GM23338 (cell line): ENCODE measurements at places on chromosomes 7 and 10.

DNA sequence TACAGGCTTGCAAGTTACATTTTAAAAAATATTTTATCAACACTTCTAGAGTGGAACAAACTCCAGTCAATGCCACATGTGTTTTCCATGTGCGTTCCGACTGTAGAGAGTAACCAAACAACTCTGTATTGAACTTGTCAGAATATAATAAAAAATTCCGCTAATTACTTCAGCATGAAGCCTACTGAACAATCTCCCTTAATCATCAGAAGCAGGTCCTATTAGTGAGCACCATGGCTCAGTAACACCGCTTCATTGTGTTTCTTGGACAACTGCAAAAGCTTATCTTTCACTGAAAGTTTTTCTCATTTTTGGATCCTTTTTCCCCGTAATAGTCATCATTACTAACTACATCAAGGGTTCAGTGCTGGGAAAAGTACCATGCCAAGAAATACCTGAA, 117.0 kb downstream of the MKX start:
- DNase-seq: no peak

DNA sequence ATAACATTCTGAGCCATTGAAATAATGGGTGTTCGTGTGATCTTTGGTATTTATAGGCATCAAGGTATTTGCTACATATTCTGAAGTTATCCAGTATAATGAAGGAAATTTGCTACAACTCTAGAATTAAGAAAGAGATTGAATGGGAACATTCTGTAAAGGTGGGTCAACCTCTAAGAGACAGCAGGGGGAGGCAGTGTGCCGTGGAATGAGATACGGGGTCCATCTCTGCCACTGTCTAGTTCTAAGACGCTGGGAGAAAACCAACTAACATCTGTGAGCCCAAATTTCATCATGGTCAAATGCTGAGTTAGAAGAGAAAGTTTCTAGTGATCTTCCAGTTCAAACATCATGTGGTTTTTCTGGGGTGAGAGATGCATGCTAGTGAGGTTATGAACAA, 368.9 kb downstream of the SORCS1 start:
- DNase-seq: peak; percentile 74

DNA sequence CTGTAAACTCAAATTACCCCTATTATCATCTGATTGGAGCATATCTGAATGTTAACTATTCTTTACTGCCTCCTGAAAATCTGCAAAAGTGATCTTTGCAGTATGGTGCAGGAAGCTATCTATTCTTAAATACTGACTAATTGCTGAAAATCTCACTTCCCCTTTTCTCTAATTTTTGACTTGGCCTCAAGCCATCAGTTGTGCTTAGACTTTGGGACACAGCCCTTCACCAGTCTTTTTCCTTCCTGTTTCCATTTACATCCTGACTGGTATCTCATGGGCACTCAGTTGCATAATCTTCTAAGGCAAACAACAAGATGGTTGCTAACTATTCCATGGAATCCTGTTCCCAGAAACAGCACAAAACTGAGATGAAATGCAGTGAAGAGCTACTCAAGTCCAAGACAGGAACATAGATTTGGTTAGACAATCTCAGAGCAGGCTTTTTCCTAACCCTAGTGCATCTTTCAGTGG, 228.5 kb downstream of the SORCS1 start:
- no peak for DNase-seq

DNA sequence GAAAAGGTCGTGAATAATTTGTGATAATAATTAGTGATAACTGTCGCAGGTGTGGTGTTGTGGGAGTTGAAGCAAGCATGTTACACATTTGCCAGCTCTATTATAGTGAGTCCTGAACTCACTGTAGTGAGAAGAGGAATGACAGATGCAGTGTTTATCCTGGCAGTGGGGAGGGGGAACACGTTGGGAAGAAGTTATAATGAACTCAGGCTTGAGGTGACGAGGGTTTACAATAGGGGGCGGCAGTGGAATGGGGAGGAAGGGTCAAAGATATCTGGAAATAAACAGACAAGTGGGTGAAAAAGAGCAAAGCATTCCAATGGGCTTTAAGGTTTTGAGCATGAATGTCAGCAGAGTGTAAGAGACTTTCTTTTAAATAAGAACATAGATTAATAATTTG, 49.6 kb downstream of the ITPRID1 start:
- DNase-seq: peak; percentile 29

DNA sequence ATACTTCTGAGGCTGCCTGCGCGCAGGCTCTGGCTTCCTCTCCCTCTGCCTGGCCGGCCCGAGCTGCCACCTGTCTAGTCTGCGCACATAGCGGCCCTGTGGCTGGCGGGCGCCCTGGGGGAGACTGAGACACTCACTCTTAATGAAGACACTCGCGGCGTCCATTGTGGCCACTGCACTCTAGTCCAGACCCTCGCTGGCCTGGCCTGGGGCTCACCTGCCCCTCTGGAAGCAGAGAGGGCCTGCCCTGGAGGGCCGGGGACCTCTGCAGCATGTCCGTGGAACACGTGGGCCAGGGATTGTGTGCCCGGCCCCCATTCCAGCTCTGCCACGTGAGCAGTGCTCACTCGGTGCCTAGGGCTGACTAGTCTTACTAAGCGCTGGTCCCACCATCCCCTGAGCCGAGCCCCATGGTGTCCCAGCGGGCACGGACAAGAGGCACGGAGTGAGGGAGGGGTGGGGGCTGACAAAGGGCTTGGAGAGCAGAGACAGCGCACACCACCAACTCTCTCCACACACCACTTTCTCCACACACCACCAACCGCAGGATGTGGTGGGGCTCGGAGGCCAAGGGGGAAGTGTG, 149.3 kb downstream of the ELFN1 start:
- DNase-seq: no peak

DNA sequence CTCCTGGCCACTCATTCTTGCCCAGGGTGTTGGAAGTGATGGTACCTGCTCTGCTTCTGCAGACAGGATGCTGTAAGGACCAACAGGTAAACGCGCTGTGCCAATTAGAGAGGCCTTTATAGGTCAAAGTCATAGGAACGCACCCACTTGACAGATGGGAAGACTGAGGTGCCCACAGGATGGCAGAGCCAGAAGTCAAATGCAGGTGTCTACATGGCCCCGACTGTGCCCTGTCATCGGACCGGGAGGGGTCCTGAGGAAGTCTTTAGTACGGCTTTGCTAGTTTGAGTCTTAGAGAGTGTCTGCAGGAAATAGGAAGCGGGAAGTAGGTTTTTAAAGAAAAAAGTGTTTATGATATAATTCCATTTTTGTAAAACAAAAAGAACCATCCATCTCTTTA, 57.3 kb downstream of the HK1 start:
- DNase-seq: no peak

DNA sequence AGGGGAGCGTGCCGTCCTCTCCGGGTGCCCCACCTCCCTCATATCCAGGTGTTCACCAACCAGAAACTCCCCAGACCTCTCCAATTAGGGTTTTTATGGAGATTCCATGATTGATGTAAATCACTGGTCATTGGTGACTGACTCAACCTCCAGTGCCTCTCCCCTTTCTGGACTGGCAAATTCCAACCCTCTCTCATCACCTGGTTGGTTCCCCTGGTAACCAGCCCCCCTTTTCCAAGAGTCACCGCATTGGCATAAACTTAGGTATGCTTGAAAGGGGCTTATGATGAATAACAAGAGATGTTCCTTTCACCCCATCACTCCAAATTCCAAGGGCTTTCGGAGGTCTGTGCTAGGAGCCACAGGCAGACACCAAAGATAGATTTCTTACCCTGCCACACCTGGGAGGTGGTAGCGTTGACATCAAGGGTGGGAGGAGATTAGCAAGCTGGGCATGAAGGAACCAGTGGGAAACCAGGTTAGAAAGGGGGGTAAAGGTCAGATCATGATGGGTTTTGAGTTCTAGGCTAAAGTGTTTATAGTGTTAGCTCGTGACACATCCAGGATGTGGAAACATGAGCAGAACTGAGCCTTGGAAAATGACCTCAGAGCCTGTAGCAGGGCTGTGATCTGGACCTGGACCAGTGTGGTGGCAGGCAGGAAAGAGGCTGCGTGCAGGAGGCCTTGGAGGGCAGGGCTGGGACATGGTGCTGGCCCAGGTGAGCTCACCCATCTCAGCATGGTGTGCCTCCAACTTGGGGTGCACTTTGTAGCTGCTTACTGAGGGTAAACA, 45.1 kb downstream of the CAMK1D start:
- no peak for DNase-seq

GRCh38 chr10:111083222-111084095, 6.6 kb downstream of the ADRA2A start:
- DNase-seq: no peak

GRCh38 chr10:44020322-44021111, 364.4 kb downstream of the CXCL12 start:
- no peak for DNase-seq

GRCh38 chr7:2820508-2820934, 23.6 kb downstream of the GNA12 start:
- no peak for DNase-seq

DNA sequence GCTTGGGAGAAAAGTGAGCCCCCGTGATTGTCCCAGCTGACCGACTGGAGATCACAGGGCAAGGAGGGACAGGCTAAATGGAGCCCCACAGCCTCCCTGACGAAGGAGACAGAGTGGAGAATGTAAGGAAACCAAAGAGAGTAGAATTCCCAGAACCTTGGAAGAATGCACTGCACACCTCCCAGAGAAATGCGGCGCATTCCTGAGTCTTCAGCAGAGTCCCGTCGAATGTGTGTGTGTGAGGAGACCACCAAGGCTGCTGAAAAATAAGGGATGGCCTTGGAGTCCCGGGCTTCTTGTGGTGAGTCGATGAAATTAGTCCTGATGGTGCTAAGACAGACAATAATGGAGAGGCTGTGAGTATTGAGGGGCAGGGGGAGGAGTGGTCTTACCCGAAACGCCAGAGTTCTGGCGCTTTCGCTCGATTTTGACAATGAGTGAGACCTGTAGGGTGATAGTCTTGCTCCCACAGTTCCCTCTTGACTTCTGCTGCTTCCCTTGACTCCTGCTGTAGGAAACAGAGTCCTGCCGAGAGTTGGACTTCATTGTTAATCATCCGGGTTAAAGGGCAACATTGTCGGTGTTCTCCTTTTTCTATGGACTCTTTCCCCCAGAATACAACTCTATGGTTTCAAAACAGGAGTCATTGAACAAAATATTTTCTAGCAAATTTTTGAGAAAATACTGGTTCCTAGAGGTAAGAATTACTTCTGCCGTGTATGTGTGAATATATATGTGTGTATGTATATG, 103.2 kb downstream of the CNNM2 start:
- peak; percentile 70 for DNase-seq

- DNase-seq: no peak
These were observed 592.0 kb downstream of the TYW1 start for GRCh38 chr7:67588631-67589030.

- DNase-seq: no peak
These were observed 18.4 kb upstream of the GOLGA7B start for GRCh38 chr10:97831259-97831658.

DNA sequence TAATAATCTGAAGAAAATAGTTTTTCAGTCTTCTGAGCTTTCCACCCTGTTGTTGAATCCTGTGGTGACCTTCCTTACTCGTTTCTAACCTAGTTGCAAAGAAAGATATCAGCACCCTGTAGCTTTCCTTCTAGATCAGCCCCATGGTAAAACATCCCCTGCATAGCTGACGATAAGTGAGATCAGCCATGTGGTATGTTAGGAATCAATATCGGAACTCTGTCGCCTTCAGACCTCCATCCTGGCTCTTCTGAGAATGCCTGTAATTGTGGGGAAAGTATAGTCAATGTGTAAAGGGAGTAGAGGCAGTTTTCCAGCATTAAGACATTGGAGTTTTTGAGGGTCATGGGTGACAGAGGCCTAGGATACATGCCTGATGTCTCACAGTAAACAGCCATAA, 151.8 kb downstream of the LRRC4 start:
- DNase-seq: no peak

- DNase-seq: no peak
These were observed 63.0 kb downstream of the ABRAXAS2 start for GRCh38 chr10:124864421-124865193.

GRCh38 chr10:133044401-133044811, 43.3 kb upstream of the ADGRA1 start:
- DNase-seq: no peak

DNA sequence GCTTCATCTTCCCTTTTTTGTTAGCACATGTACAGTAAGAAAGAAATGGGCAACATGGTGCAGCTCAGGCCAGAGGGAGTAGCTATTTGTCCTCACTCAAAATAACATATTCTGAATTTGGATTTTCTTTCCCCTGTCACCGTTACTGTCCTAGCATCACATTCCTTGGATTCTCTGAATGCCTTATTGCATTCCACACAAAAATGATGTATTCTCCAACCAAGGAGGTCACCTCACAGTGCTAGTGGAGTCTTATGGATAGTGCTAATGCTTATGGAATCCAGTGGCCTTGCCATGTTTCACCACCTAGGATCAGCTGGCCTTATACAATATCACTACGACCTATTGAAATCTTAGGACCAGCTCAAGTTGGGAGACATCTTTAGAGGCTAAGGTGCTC, 7.2 kb downstream of the PRSS58 start:
- DNase-seq: peak; percentile 68

DNA sequence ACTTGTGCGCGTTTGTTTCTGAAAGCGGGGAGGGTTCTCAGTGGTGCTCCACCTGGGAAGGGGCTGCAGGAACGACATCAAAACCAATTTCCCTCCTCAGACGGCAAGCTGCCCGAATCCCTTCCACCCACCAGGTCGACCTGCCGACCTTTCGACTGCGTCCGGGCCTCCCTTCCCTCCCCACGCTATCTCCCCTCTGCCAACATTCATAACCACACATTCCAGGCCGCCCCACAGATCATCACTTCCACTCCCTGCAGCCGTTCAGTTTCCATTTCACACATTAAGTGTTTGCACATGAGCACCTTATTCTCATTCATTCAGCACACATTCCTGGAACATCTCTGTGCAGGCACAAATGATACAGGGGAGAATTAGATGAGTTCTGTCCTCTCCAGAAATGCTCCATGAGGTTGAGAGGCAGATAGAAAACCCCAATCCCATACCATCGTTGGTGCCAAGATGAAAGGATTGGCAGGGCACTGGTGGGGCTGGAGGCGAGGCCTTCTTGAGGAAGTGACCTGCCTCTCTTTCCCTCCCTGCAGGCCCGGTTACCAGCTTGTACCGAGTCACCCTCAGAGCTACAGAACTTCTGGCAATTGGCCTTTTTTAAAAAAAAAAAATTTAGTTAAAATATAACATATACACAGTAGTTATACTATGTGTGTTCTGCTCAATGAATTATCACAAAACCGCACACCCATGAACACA, 70.0 kb downstream of the MINDY4 start:
- DNase-seq: no peak

- no peak for DNase-seq
These were observed 2.0 kb downstream of the DBF4 start for GRCh38 chr7:87878208-87878735.

- no peak for DNase-seq
These were observed 507.1 kb upstream of the C7orf33 start for GRCh38 chr7:148083448-148083847.

- no peak for DNase-seq
These were observed 87.3 kb upstream of the TRIL start for GRCh38 chr7:29045258-29046086.

DNA sequence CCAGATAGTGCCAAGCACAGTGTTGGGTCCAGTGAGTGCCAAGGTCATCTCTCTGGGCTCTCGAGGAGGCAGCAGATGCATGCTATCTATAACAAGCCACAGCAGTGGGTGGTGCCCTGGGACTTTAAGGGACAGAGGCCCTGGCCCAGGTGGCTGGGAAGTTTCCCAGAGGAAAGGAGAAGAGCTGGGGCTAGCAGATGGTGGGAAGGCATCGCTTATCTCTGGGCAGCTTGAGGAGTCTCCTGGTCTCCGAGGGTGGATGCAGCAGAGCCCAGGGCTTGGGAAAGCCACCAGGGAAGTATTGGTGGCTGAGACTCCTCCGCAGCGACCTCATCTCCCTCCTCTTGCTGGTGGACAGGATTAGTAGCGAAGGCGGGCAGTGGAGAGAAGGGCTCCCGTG, 63.4 kb upstream of the LRRC4 start:
- no peak for DNase-seq

GRCh38 chr7:128939861-128940410, 2.2 kb downstream of the IRF5 start:
- no peak for DNase-seq
